Memory B cell (primary cell): ENCODE measurements at places on chromosomes 6 and 20.

GRCh38 chr6:134979142-134979541, 29.2 kb upstream of the ALDH8A1 start:
- no peak overlapping the region for H3K4me3 ChIP-seq
- no peaks in the 10 kb centered on the region for H3K27me3 ChIP-seq
- peak overlapping the region; percentile 33 for H3K27ac ChIP-seq
- peaks cover 46% of the 10 kb centered on the region for H3K36me3 ChIP-seq

DNA sequence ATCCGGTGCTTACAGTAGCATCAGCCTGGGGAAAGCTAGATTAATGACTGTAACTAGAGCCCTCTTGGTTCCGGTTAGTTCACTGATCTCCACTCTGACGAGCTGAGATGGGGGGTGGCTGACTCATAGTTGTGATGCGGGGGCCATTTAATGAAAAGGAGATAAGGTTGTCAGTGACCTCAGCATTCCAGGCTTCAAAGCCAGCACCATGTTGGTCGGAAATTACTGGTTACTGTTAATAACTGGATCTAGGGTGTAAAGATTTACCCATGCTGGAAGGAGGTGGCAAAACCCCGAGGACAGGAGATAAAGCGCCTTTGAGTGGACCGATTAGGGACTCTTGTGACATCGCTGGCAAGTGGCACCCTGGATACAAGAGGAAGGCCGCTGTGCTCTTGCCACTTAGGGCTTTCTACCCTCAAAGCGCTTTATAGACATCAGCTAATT, 21.1 kb downstream of the FOXC1 start:
- no peak overlapping the region for H3K4me3 ChIP-seq
- no peak overlapping the region for H3K27ac ChIP-seq
- H3K4me1 ChIP-seq = no peaks in the 10 kb centered on the region
- H3K36me3 ChIP-seq = peaks cover 14% of the 10 kb centered on the region

GRCh38 chr6:166474721-166475565, 92.2 kb upstream of the MPC1 start:
- no peak for DNase-seq
- no peak overlapping the region for H3K4me3 ChIP-seq
- no peaks in the 10 kb centered on the region for H3K27me3 ChIP-seq
- peaks cover 7% of the 10 kb centered on the region for H3K36me3 ChIP-seq
- peaks cover 4% of the 10 kb centered on the region for H3K4me1 ChIP-seq
- H3K27ac ChIP-seq = no peak overlapping the region

- H3K4me1 ChIP-seq = peaks cover 8% of the 10 kb centered on the region
- H3K36me3 ChIP-seq = peaks cover 1% of the 10 kb centered on the region
- DNase-seq = no peak
- H3K27ac ChIP-seq = no peak overlapping the region
- peaks cover 24% of the 10 kb centered on the region for H3K27me3 ChIP-seq
Measured at GRCh38 chr20:5913166-5913565, 37.2 kb downstream of the TRMT6 start.

- peaks cover 25% of the 10 kb centered on the region for H3K4me1 ChIP-seq
- no peaks in the 10 kb centered on the region for H3K27me3 ChIP-seq
- H3K36me3 ChIP-seq = no peaks in the 10 kb centered on the region
- H3K27ac ChIP-seq = no peak overlapping the region
- no peak for DNase-seq
Measured at GRCh38 chr20:53625311-53626129, 31.9 kb upstream of the ZNF217 start.

DNA sequence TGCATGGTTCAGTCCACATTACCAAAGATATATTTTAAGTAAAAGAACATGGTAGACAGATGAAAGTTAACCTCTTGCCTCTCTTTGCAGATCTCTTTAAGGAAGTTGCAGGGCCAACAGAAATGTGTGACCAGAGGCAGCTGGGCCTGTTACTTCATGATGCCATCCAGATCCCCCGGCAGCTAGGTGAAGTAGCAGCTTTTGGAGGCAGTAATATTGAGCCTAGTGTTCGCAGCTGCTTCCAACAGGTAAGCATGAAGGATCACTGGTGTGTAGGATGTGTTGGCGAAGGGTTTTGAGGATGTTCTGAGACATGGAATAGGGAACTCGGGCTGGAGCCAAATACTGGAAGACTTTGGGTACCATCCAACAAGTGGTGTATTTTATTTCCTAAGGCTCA, 508.6 kb downstream of the UTRN start:
- no peaks in the 10 kb centered on the region for H3K27me3 ChIP-seq
- peaks cover 57% of the 10 kb centered on the region for H3K36me3 ChIP-seq
- H3K27ac ChIP-seq = peak overlapping the region; percentile 11
- no peak overlapping the region for H3K4me3 ChIP-seq
- H3K4me1 ChIP-seq = no peaks in the 10 kb centered on the region

- no peak for DNase-seq
- peaks cover 3% of the 10 kb centered on the region for H3K27me3 ChIP-seq
- H3K4me3 ChIP-seq = no peak overlapping the region
- H3K27ac ChIP-seq = no peak overlapping the region
- peaks cover 3% of the 10 kb centered on the region for H3K4me1 ChIP-seq
Measured at GRCh38 chr20:53963635-53964034, 106.8 kb downstream of the BCAS1 start.

DNA sequence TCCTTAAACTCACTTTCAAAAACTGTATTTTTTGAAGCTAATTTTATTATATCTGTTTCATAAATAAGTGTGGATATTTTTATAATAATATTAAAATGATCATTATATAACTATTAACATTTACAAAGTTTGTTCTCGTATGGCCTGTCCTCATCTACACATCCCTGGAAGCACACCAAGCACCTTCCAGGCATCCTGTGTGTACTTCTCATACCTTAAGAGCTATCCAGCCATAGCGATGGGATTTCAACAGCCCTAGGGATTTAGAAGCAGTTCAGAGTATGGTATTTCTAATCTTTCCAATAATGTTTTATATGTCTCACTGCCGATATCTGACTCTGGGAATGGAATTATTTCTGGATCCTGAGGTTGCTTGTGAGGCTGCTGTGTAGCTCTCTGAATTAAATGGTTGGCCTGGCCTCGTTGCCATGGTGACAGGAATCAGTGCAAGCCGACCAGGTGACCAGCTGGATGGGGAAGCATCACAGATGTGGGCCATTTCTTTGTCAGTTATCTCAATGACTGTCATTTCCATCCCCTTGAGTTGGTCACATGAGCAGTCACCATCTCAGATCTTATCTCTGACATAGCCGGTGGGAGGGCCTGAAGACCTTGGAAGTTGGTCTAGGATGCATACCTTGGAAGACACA, 265.2 kb upstream of the RIN2 start:
- DNase-seq = no peak
- no peaks in the 10 kb centered on the region for H3K36me3 ChIP-seq
- no peak overlapping the region for H3K4me3 ChIP-seq
- H3K27me3 ChIP-seq = peaks cover 4% of the 10 kb centered on the region
- H3K4me1 ChIP-seq = no peaks in the 10 kb centered on the region

- no peak for DNase-seq
- no peak overlapping the region for H3K27ac ChIP-seq
- no peaks in the 10 kb centered on the region for H3K4me1 ChIP-seq
- H3K36me3 ChIP-seq = no peaks in the 10 kb centered on the region
- no peak overlapping the region for H3K4me3 ChIP-seq
Measured at GRCh38 chr6:143014764-143015163, 45.9 kb upstream of the AIG1 start.

DNA sequence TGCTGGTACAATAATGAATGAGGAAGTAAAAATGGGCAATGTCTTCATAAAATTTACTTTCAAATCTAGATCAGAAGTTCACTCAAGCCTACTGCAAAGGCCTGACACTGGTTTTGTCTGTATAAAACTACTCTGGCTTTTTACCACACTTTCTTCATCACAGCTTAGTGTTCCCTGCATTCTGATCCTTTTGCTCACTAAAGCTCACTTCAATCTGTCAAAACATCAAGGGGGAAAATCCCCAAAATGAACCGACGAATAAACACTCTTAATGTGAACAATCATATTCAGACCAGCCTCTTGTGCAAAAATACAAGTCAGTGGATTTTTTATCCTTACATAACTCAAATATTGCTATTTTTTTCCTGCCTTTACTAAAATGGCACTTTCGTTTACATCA, 98.5 kb downstream of the PRDM1 start:
- no peak overlapping the region for H3K27ac ChIP-seq
- H3K4me3 ChIP-seq = no peak overlapping the region
- H3K4me1 ChIP-seq = peaks cover 4% of the 10 kb centered on the region

DNA sequence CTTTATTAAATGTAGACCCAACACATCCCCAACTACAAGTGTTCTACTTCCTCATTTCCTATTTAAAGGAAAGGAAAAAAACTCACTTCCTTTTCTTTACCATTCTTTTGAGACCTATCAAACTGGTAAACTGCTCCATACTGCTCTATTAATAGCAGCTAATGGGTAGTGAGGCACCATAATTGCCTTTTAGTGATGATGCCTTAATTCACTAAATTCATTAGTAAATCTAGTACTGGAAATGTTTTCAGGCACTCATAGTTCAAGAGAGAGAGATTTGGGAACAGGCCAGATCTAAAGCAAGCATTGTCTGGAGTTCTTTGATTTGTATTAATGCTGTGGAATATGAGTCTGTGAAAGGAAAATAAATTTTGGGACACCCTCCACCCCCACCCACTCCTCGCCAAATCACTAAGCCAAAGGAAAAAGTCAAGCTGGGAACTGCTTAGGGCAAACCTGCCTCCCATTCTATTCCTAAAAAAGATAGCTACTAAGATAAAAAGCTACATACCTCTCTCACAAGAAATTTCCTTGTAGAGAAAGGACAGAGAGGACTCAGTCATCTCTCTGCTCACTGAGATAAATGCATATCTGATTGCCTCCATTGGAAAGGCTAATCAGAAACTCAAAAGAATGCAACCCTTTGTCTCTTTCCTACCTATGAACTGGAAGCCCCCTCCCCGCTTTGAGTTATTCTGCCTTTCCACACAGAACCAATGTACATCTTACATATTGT, 13.6 kb upstream of the IBTK start:
- H3K4me1 ChIP-seq = no peaks in the 10 kb centered on the region
- H3K36me3 ChIP-seq = no peaks in the 10 kb centered on the region
- H3K27me3 ChIP-seq = peaks cover 2% of the 10 kb centered on the region
- H3K27ac ChIP-seq = no peak overlapping the region
- no peak overlapping the region for H3K4me3 ChIP-seq

DNA sequence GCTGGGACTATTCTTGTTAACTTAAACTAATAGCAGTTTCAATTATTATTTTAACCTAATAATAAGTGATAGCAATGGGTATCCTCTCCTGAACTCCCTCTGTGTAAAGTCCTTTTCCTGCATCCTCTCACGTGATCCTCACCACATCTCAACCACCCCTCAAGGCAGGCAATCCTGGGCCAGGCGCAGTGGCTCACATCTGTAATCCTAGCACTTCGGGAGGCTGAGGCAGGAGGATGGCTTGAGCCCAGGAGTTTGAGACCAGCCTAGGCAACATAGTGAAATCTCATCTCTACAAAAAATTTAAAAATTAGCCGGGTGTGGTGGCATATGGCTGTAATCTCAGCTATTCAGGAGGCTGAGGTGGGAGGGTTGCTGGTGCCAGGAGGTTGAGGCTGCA, 23.7 kb downstream of the MAP1LC3A start:
- H3K4me3 ChIP-seq = no peak overlapping the region
- H3K27ac ChIP-seq = peak overlapping the region; percentile 89
- no peaks in the 10 kb centered on the region for H3K27me3 ChIP-seq
- H3K4me1 ChIP-seq = peaks cover 23% of the 10 kb centered on the region
- no peak for DNase-seq

GRCh38 chr20:57346477-57346876, 4.6 kb upstream of the RAE1 start:
- no peak overlapping the region for H3K27ac ChIP-seq
- H3K4me1 ChIP-seq = no peaks in the 10 kb centered on the region
- peak; percentile 37 for DNase-seq
- no peaks in the 10 kb centered on the region for H3K36me3 ChIP-seq
- H3K27me3 ChIP-seq = peaks cover 6% of the 10 kb centered on the region

DNA sequence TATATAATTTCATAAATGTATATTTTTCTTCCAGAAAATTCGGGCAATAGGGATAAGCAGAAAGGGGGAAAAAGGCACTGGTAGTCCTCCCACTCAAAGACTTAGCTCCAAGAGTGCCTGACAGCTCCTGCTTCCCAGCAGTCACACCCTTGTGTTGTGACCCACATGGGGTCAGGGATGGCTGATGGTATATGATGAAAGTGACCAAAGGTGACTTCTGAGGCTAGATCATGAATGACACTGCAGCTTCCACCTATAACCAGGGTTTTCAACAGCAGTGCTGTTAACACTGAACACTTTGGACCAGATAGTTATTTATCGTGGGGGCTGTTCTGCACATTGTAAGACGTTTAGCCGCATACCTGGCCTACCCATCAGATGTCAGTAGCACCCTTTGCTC, 22.3 kb downstream of the FAM50B start:
- no peak overlapping the region for H3K4me3 ChIP-seq
- peaks cover 15% of the 10 kb centered on the region for H3K27me3 ChIP-seq
- no peak for DNase-seq
- peaks cover 2% of the 10 kb centered on the region for H3K4me1 ChIP-seq

- peak overlapping the region; percentile 82 for H3K4me3 ChIP-seq
- H3K4me1 ChIP-seq = peaks cover 14% of the 10 kb centered on the region
- H3K27me3 ChIP-seq = peaks cover 21% of the 10 kb centered on the region
- H3K36me3 ChIP-seq = no peaks in the 10 kb centered on the region
- DNase-seq = no peak
Measured at GRCh38 chr6:151494235-151494935, 568 bp downstream of the CCDC170 start.

- H3K27me3 ChIP-seq = peaks cover 3% of the 10 kb centered on the region
- no peak overlapping the region for H3K27ac ChIP-seq
- H3K36me3 ChIP-seq = no peaks in the 10 kb centered on the region
- peak; percentile 11 for DNase-seq
- peaks cover 4% of the 10 kb centered on the region for H3K4me1 ChIP-seq
Measured at GRCh38 chr6:154276810-154277628, 79.6 kb downstream of the IPCEF1 start.

DNA sequence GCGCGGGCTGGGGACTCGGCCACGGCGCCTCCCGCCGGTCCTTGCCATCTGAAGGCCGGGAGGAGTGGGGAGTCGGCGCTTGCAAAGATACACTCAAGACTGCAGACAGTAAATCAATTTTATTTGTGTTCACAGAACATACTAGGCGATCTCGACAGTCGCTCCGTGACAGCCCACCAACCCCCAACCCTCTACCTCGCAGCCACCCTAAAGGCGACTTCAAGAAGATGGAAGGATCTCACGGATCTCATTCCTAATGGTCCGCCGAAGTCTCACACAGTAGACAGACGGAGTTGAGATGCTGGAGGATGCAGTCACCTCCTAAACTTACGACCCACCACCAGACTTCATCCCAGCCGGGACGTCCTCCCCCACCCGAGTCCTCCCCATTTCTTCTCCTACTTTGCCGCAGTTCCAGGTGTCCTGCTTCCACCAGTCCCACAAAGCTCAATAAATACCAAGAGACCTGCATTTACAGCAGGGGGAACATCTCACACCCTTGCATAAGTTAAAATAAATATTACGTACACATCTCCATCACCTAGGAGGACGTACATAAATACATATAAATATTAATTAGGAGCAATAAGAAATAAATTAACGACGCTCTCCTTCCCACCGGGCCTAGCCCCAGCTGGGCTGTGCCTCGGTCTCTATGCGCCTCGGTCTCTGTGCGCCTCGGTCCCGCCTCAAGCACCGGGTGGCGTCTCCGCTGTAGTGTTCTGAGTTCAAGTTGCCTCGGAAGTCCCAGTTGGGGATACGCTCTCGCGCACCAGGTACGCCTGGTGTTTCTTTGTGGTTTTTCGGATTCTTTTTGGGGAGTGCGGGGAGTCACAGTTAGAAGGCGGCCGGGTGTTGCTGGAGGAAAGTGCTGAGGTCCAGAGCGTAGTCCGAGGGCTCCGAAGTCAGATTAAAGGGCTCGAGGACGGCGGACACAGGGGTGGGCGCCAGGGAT, 889 bp upstream of the FLOT1 start:
- DNase-seq = no peak
- peaks cover 3% of the 10 kb centered on the region for H3K36me3 ChIP-seq
- no peaks in the 10 kb centered on the region for H3K27me3 ChIP-seq
- peak overlapping the region; percentile 87 for H3K4me3 ChIP-seq
- peak overlapping the region; percentile 66 for H3K27ac ChIP-seq
